ENCODE measurements at places on chromosomes 7 and 10.

DNA sequence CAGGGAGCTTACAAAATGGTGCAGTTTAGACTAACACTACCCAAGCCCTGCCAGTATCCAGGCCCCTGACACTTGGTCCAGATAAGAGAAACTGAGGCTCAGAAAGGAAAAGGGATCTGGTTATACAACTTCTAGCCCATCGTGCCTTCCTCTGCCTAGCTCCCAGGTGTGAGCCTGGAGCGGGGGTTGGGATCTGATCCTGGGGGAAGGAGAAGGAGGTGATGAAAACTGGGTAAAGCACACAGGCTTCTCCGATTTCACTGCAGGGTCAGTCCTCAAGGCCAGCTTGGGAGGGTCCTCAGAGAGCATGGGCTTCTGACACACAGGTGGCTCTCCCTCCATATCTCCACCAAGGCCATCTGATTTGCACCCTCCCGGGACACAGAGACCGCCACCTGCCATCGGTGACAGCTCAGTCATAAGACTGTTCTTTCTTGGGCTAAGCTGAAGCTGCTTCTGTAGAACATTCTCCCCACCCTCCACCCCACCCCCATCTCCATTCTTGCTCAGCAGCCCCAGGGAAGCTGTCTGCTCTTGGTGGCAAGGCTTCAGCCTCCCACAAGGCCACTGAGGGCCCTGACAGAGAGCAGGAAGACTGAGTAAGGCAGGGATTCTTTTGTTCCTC is 16.4 kb downstream of the SRRM3 start:
- no peak for DNase-seq

DNA sequence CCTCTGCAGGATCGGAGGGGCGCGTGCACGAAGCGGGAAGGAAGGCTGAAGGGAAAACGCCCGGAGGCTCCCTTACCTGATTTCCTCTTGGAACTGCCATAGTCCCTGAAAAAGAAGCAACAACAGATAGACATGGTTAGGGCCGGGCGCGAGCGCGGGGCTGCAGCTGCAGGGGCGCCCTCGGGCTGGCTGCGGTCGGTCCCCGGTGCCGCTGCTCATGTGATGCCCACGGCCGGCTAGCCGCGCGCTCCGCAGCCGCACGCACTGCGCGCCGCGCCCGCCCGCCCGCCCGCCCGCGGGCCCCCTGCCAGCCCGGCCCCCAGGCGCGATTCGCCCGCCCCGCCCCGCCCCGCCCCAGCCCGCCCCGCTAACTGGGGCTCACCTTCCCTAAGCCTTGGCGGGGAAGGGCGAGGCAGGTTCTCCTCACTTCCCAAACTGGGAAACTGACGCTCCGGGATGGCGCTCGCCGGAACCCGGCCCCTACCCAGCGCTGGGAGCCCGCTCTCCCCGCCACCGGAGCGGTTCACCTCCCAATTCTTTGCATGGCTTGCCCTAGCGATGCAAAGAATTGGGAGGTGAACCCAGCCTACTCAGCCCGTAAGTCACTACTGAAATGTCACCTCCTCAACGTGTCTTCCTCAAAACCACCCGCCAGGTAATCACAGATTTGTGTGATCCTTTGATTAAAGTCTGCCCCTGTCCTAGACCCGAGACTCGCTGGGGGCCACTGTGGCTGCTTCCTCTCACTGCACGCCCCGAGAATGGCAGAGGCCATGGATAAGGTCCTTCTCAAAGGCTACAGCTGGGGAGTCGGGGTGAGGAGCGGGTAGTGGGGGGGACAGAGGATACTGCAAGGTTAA is 162.2 kb downstream of the SH3PXD2A start:
- peak; percentile 22 for DNase-seq

- no peak for DNase-seq
Observed at GRCh38 chr7:135800560-135800959, 51.9 kb upstream of the FAM180A start.

- no peak for DNase-seq
Observed at GRCh38 chr7:101625031-101625791, 3.9 kb downstream of the MYL10 start.

- peak; percentile 51 for DNase-seq
Observed at GRCh38 chr10:18659819-18660535, 746 bp downstream of the ARL5B start.

GRCh38 chr10:24551161-24551560 is 172.5 kb downstream of the ARHGAP21 start:
- no peak for DNase-seq

GRCh38 chr10:5968681-5969453 is 8.5 kb downstream of the IL15RA start:
- DNase-seq: no peak

- DNase-seq: no peak
Observed at GRCh38 chr10:35124540-35124939, 2.1 kb upstream of the CREM start.

GRCh38 chr10:7533657-7534479 is 123.0 kb upstream of the SFMBT2 start:
- no peak for DNase-seq

DNA sequence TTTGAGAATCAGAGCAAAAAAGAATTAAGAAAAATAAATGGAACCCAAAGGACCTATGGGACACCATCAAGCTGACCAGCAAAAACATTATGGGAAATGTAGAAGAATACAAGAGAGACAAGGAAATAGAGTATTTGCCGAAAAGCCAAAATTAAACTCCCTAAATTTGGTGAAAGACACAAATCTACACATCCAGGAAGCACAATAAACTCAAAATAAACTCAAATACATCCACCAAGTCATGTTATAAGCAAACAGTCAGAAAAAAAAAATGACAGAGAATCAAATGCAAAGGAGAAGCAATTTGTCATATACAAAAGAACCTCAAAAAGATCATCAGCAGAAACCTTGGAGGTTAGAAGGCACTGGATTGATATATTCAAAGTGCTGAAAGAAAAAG is 105.4 kb downstream of the ZNF33B start:
- DNase-seq: no peak

DNA sequence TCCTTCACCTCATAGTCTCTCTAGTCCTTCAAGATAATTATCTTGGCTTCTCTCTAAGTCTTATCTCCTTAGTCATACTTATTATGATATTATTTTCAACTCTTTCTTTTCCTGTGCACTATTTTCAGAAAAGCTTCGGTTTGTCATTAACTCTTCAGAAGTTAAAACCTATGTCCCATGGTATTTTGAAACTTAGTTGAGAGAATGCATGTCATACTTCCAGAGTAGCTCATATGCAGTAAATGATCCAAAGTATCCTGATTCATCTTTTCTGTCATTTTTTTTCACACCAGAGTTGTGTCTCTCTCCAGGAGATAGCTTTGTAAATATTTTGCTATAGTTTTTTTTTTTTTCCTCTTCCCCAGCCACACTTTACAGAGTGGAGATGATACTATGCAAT is 1008.6 kb downstream of the NRG3 start:
- DNase-seq: no peak

DNA sequence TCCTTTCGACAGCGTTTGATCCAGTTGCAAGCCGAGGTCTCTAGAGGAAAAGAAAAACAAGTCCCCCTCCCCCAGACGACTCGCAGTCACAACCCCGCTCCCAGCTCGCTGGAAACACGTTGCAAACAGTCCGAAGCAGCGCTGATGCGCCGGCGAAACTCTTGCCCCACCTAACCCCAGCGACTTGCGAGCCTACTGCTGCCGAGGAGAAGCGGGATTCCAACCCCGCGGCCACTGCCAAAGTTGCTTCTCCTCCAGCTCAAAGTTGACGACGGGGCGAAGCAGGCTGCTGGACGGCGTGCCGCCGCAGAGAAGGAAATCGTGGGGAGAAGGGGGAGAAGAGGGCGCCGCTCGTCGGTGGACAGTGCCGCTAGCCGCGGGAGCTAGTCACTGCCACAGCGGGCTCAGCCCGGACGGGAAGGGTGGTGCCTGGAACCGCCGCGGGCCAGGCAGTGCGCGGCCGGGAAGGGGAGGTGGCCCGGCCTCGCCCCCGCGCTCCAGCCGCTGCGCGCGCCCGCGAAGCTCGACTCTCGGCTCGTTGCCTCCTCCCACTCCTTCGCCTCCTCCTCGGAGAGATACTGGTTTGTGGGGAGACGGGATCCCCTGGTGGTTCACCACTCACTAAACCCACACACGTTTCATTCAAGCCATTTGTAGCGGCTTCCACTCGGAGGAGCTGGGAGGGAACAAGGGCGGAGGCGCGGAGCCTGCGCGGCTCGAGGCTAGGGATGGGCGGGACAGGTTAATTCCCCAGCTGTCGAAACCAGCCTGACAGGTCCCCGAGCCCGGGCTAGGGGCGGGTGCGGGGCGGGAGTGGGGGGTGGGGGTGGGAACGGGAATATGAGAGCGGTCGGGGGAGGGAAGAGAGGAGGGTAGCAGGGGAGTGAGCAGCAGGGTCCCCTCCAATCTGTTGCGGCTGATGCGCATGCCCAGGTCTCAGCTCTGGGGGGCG is at the start of gene GPR37:
Gene GPR37, minus strand, starts transcription at position 392 of the 952 bp plus-strand sequence. CDS start 816 bp downstream, outside the sequence.
- DNase-seq: peak; percentile 86

DNA sequence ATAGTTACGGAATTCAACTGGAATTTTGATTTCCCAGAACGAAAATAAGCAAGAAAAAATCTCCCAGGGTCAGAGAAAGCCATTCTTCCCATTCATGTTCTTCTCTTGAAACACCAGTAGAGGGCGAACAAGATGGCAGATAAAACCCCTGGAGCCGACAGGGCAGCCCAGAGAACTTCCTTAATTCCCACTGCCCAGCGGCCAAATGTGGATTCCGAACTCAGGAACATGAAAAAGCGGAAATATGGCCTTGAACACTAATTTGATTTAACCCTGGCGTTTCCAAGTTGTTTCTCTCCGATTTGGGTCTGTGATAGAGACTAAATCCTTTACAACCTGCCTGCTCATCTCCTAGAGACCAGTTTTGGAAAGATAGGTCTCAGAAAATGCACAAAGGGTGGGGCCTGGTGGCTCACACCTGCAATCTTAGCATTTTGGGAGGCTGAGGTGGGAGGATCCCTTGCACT is 100.7 kb upstream of the WAC start:
- DNase-seq: peak; percentile 18

DNA sequence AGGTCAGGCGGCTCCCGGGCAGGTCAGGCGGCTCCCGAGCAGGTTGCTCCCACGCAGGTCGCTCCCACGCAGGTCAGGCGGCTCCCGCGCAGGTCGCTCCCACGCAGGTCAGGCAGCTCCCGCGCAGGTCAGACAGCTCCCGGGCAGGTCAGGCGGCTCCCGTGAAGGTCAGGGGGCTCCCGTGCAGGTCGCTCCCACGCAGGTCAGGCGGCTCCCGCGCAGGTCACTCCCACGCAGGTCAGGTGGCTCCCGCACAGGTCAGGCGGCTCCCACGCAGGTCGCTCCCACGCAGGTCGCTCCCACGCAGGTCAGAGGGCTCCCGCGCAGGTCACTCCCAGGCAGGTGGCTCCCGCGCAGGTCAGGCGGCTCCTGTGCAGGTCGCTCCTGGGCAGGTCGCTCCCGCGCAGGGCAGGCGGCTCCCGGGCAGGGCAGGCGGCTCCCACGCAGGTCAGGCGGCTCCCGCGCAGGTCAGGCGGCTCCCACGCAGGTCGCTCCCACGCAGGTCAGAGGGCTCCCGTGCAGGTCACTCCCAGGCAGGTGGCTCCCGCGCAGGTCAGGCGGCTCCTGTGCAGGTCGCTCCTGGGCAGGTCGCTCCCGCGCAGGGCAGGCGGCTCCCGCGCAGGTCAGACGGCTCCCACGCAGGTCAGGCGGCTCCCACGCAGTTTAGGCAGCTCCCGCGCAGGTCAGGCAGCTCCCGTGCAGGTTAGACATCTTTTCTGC is 30.7 kb downstream of the PTPRN2 start:
- no peak for DNase-seq

Data from NCI-H2171 treated with DMSO at 0.1 percent for 48 hours (cell line).